Right atrium auricular region (tissue), 2 donors: ENCODE measurements at places on chromosomes 12 and 14. TPM values are rescaled to one million over a fixed set of nuclear protein-coding genes. Genes with fewer than 3 reads are reported as not detected.

The GARIN6 gene
- not detected for total RNA-seq

DNA sequence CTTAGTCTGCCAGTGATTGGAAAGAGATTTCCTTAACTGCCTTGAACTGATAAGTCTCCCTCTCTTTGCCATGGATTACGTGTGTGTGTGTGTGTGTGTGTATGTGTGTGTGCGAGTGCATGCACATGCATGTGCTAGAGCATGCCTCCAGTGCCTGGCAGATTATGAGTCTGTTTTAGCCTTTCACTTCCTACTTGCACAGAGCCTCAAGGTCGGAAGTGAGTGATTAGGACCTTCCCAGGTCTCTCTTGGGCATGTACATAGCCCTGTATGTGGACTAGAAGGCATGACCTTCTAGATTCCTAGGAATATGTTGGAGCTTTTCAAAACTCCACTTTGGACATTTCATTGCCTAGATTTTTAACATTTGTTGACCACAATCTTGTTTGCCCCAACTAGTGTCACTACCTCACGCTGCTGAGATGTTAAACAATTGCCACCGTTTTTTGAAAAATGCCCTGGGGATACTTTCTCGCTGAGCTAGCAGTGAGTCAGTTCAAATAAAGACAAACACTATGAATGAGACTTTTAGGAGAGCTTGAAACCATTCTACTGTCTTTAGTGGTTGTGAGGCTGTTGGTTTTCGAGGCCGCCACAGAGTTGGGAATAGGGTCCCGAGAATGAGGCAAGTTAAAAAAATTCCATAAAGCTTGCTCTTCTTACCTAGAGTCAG lies 28.2 kb downstream of the KIAA0586 start:
- no peaks in the 10 kb centered on the region for H3K27me3 ChIP-seq
- no peak overlapping the region for H3K4me3 ChIP-seq
- no peak overlapping the region for H3K27ac ChIP-seq
- H3K4me1 ChIP-seq, result no peaks in the 10 kb centered on the region

DNA sequence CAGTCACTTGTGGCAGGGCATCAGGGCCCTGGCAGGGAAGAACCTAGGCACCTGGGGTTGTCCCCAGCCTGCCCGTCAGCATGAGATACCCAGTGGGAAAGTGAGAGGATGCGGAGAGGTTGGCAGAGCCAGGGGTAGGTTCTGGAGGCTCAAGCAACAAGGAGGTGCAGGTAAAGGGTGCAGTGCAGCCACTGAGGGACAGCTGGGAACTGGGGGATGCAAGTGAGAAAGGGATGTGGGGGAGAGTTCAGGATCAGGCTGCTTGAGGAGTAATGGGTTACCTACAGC lies 18.7 kb downstream of the VASH1 start:
- H3K27ac ChIP-seq, result peak overlapping the region; percentile 77
- no peaks in the 10 kb centered on the region for H3K4me1 ChIP-seq
- DNase-seq, result no peak
- H3K4me3 ChIP-seq, result no peak overlapping the region
- peaks cover 41% of the 10 kb centered on the region for H3K36me3 ChIP-seq

The ITPR2 gene
- total RNA-seq, result 13.0 TPM

The NELL2 gene
- total RNA-seq, result 0.52 TPM

The RTN1 gene
- 1.3 TPM for total RNA-seq

The KLRC2 gene
- not detected for total RNA-seq

The SLC4A8 gene
- 0.28 TPM for total RNA-seq

GRCh38 chr14:102565331-102565887 lies 27.0 kb upstream of the RCOR1 start:
- no peak overlapping the region for H3K27ac ChIP-seq
- H3K4me3 ChIP-seq, result no peak overlapping the region
- no peaks in the 10 kb centered on the region for H3K27me3 ChIP-seq
- no peaks in the 10 kb centered on the region for H3K4me1 ChIP-seq
- no peak for DNase-seq

DNA sequence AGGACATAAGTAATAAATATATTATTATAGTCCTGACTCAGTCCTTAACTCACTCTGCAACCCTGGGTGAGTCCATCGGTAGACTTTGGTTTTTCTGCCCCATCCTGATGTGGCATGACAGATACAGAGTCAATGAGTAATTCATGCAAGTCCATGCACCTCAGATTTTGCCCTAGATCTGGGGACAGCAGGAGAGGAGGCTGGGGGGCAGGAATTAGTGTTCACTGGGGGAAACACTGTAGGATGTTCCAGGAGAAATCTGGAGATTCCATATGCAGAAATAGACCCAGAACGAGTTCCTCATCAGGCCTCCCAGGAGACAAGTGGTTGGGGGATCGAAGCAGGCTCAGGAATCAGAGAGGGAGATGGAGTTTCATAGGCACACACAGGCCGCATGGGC lies 150.8 kb downstream of the DICER1 start:
- no peaks in the 10 kb centered on the region for H3K27me3 ChIP-seq
- H3K4me1 ChIP-seq, result no peaks in the 10 kb centered on the region
- no peak for DNase-seq
- H3K4me3 ChIP-seq, result no peak overlapping the region
- H3K27ac ChIP-seq, result no peak overlapping the region
- no peaks in the 10 kb centered on the region for H3K36me3 ChIP-seq

DNA sequence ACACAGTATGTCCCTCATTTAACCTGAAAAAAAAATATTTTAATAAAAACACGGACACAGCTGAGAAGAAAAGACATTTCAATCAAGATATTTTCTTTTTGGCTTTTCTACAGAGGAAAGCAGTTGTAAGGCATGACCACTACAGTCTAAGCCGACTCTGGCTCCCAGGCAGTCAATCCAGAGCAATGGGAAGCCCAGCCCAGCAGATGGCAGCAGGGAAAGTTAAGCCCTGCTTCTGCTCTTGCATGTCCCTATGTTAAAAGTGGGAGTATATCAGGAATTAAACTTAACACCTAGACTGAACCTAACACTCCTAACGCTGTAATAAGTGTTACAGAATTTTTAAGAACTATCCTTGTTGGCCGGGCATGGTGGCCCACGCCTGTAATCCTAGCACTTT lies 19.5 kb upstream of the HAL start:
- peaks cover 43% of the 10 kb centered on the region for H3K36me3 ChIP-seq
- no peak overlapping the region for H3K4me3 ChIP-seq
- no peak overlapping the region for H3K27ac ChIP-seq
- H3K27me3 ChIP-seq, result no peaks in the 10 kb centered on the region

The SLC24A4 gene
- total RNA-seq, result 0.24 TPM

- DNase-seq, result no peak
- H3K27ac ChIP-seq, result no peak overlapping the region
- no peak overlapping the region for H3K4me3 ChIP-seq
- H3K27me3 ChIP-seq, result no peaks in the 10 kb centered on the region
Measured at GRCh38 chr12:27900920-27901879, 71.3 kb downstream of the PTHLH start.

DNA sequence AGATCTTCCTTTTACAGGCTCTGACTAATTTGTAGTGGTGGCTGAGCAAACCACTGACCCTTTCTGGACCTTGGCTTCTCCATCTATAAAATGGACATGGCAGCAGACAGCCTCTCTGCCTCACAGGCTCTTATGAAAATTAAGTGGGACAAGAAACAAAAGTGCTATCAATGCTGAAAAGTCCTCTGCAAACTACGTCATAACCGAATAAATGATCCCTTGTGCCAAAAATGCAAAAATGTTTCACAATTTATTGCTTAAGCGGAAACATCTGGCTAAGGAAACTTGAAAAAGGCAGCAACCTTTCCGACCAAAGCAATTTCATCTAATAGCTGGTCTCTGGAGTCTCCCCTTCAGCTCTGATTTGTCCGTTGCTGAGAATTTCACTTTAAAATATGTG lies 108.5 kb upstream of the PLXNC1 start:
- H3K4me3 ChIP-seq, result no peak overlapping the region
- H3K27me3 ChIP-seq, result no peaks in the 10 kb centered on the region
- H3K4me1 ChIP-seq, result peaks cover 8% of the 10 kb centered on the region
- H3K27ac ChIP-seq, result no peak overlapping the region

The GRIP1 gene
- total RNA-seq, result 12.6 TPM

The OR4K2 gene
- total RNA-seq, result not detected

GRCh38 chr12:93972411-93973208 lies 175.8 kb upstream of the PLXNC1 start:
- peak overlapping the region; percentile 33 for H3K27ac ChIP-seq
- peaks cover 21% of the 10 kb centered on the region for H3K4me1 ChIP-seq
- DNase-seq, result no peak
- H3K4me3 ChIP-seq, result no peak overlapping the region
- no peaks in the 10 kb centered on the region for H3K27me3 ChIP-seq

DNA sequence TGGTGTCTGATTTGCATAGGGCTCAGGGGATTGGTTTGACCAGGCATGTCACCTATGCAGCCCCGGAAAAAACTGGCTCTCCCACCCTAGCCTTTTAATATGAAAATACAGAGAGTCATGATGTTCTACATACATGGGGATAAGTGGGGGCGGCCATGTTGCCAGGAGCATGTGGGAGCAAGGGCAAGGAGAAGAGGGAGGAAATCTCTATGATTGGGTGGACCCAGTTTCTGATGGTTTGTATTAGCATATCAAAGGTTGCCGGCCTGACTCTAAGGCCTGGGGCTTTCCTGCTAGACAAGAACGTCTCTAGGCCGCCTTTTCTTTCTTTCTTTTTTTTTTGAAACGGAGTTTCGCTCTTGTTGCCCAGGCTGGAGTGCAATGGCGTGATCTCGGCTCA lies 123.4 kb upstream of the CPSF6 start:
- no peak for DNase-seq
- H3K4me3 ChIP-seq, result no peak overlapping the region
- H3K27ac ChIP-seq, result no peak overlapping the region

GRCh38 chr14:34711796-34712712 lies 2.3 kb downstream of the CFL2 start:
- H3K27ac ChIP-seq, result peak overlapping the region; percentile 99
- no peaks in the 10 kb centered on the region for H3K27me3 ChIP-seq
- peak overlapping the region; percentile 89 for H3K4me3 ChIP-seq
- H3K36me3 ChIP-seq, result peaks cover 17% of the 10 kb centered on the region

- no peaks in the 10 kb centered on the region for H3K27me3 ChIP-seq
- no peaks in the 10 kb centered on the region for H3K4me1 ChIP-seq
- H3K36me3 ChIP-seq, result no peaks in the 10 kb centered on the region
- DNase-seq, result no peak
- no peak overlapping the region for H3K4me3 ChIP-seq
- H3K27ac ChIP-seq, result no peak overlapping the region
Measured at GRCh38 chr14:105099778-105100177, 34.5 kb upstream of the GPR132 start.

The BAZ2A gene
- total RNA-seq, result 38.6 TPM

DNA sequence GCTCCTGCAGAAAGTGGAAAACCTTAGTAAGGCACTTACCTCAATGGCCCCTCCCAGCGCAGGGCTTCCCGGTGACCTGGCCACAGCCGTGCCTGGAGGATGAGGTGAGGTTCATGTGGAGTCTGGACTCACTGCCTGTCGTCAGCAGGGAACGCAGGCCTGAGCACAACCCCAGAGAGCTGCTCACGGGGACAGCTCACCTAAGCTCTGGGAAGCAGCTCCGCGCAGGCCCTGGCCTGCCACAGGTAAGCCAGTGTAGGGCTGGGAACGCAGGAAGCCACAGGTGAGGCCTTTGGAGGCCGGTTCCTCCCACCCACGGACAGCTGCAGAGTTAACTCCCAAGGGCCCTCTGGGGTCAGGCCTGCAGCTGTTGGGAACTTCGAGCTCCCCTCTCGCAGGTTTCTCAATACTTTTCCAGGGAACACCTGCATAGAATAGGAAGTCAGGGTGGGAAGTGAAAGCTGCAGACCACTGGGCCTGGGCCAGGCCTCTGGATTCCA lies 32.7 kb downstream of the ANAPC7 start:
- no peak overlapping the region for H3K27ac ChIP-seq
- no peaks in the 10 kb centered on the region for H3K4me1 ChIP-seq
- H3K4me3 ChIP-seq, result no peak overlapping the region
- no peak for DNase-seq
- H3K27me3 ChIP-seq, result no peaks in the 10 kb centered on the region

GRCh38 chr14:71141701-71142374 lies 234.6 kb downstream of the PCNX1 start:
- H3K4me3 ChIP-seq, result no peak overlapping the region
- H3K36me3 ChIP-seq, result no peaks in the 10 kb centered on the region
- no peaks in the 10 kb centered on the region for H3K4me1 ChIP-seq
- DNase-seq, result no peak

GRCh38 chr12:76020281-76020680 lies 11.3 kb downstream of the PHLDA1 start:
- no peak overlapping the region for H3K4me3 ChIP-seq
- no peak for DNase-seq
- peaks cover 10% of the 10 kb centered on the region for H3K4me1 ChIP-seq

GRCh38 chr12:131041216-131041967 lies 87.7 kb downstream of the ADGRD1 start:
- H3K36me3 ChIP-seq, result peaks cover 69% of the 10 kb centered on the region
- H3K27ac ChIP-seq, result peak overlapping the region; percentile 9
- DNase-seq, result no peak
- H3K4me3 ChIP-seq, result no peak overlapping the region
- peaks cover 9% of the 10 kb centered on the region for H3K4me1 ChIP-seq

The PROX2 gene
- not detected for total RNA-seq

The MMP19 gene
- 5.0 TPM for total RNA-seq

DNA sequence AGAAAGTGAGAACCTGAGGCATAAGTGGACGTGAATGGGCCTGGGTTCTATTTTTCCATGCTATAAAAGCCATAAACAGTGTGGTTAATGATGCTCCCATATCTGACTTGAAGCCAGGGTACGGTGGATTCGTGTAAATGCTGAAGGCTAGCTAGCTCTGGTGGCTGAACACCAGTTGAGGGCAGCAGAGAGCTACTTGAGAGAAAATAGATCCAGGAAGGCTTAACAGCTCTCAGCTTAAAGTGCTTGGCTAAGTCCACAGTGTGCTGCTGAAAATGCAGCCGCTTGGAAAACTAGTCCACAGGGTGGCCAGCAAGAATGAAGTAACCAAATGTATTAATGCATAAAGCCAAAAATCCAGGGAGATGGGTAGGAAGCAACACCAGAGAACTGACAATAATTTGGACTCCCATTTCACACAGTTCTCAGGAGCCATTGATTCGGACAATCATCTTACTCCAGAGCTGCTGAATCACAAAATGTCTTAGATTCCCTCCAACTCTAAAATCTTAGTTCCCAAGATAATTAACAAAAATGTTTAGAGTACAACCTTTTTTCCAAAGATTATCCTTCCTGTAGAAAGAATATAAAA lies 15.0 kb upstream of the FOXG1 start:
- DNase-seq, result no peak
- H3K27ac ChIP-seq, result no peak overlapping the region
- H3K36me3 ChIP-seq, result no peaks in the 10 kb centered on the region
- no peaks in the 10 kb centered on the region for H3K4me1 ChIP-seq

The PRH2 gene
- total RNA-seq, result not detected

GRCh38 chr14:66117600-66117999 lies 368.6 kb upstream of the CCDC196 start:
- DNase-seq, result no peak
- no peaks in the 10 kb centered on the region for H3K36me3 ChIP-seq
- no peaks in the 10 kb centered on the region for H3K27me3 ChIP-seq

The TAS2R10 gene
- total RNA-seq, result not detected

The FAM186B gene
- 0.28 TPM for total RNA-seq

DNA sequence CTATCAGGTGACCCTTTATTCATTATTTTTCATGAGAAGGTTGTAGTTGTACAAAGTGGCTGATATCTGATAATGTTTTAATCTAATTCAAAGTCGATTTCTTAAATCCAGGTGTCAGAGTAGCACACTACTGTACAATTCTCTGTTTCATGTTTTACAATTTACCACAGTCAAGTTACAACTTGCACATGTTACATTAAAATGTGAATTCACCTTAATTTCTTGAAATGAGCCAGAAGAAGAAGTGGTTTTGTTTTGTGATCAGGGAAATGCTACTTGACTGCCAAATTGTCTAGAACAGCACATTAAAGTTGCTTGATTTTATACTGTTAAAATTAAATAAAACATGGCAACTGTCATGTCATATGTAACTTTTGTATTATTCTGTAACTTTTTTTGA lies 23.2 kb downstream of the LRRK2 start:
- no peaks in the 10 kb centered on the region for H3K27me3 ChIP-seq
- DNase-seq, result no peak
- H3K4me1 ChIP-seq, result no peaks in the 10 kb centered on the region
- H3K27ac ChIP-seq, result no peak overlapping the region
- peaks cover 16% of the 10 kb centered on the region for H3K36me3 ChIP-seq
- H3K4me3 ChIP-seq, result no peak overlapping the region
